ENCODE measurements at places on chromosomes 11 and 22.

- no peak for DNase-seq
Observed at GRCh38 chr11:45859661-45860140, 12.4 kb downstream of the CRY2 start.

GRCh38 chr11:19957294-19957943 lies 202.9 kb downstream of the DBX1 start:
- DNase-seq: no peak

DNA sequence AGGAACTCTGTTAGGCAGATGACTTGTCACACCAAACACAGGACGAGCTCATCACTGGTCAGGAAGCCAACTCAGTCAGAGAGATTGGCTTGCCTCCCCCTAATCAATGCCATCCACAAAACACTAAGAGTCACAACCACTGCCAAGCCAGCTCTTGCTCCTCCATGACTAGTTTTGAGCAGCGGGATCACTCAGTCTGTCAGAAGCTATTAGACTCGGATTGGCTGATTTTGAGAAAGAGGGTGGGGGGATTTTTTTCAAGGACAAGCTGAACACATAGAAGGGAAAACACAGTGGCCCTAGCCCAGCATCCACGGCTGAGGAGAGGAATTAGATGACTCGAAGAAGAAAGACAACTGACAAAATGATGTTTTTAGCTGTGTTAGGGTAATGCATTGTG lies 55.9 kb downstream of the SEZ6L start:
- no peak for DNase-seq

- no peak for DNase-seq
Observed at GRCh38 chr11:91174734-91175133, 951.9 kb upstream of the CHORDC1 start.

GRCh38 chr11:1644601-1645356 lies 15.2 kb downstream of the KRTAP5-5 start:
- DNase-seq: no peak

DNA sequence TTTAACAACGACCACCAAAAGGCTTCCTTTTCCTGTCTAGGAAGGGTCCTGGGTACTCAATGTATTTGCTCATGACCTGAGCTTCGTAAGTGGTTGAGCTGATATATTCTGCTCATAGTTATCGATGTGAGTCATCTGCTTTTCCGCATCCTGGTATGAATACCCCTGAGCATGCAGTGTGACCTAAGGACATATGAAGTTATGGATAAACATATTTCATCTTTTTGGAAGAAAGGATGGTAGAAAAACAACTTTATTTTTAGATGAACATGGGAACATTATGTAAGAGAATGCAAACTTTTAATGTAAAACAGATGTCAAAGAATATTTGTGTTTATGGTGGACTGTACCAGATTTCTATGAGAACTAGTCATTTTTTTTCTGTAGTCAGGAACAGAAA lies 28.4 kb downstream of the TRPC6 start:
- no peak for DNase-seq

DNA sequence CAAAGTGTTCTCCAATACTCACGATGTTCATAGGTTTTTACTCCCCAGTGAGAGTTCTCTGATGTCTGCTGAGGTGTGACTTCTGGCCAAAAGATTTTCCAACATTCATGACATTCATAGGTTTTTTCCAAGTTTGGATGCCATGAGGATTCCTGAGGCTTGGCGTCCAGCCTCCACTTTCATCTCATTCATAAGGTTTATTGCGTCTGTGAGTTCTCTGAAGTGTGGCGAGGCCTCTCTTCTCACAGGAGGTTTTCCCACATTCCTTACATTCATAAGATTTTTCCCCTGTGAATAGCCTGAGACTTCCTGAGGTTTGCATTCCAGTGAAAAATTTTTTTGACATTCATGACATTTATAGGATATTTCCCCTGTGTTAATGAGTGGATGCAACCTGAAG lies 1014.1 kb downstream of the LRRC4C start:
- no peak for DNase-seq

- no peak for DNase-seq
Observed at GRCh38 chr11:102223859-102224258, 93.4 kb upstream of the BIRC3 start.

GRCh38 chr11:63165706-63166310 lies 21.8 kb upstream of the SLC22A24 start:
- no peak for DNase-seq

DNA sequence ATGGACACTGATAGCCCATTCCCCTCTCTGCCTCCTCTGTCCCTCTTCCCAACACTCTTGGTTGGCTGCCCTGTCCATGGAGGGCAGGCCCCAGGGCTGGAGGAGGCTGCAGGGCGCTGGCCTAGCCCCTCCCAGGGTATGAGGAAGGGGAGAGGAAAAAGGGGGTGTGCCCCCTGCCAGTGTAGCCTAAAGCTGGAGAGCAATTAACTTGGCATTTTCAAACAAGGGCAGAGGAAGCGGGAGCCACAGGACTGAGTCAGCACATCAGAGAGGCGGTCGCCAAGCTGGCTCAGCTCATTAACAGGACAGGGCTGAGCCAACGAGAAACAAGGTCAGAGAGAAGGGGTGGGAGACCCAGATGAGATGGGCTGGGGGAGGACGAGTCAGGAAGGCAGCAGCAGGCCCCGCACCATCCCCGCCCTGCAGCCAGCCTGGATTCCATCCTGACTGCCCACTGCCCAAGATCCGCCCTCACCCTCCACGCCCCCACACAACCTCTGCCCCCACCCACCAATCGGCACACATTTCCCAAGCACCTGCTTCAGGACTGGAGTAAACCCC lies 76.3 kb downstream of the BUD13 start:
- DNase-seq: no peak

GRCh38 chr22:36399472-36399778 lies 11.7 kb upstream of the MYH9 start:
- no peak for DNase-seq

DNA sequence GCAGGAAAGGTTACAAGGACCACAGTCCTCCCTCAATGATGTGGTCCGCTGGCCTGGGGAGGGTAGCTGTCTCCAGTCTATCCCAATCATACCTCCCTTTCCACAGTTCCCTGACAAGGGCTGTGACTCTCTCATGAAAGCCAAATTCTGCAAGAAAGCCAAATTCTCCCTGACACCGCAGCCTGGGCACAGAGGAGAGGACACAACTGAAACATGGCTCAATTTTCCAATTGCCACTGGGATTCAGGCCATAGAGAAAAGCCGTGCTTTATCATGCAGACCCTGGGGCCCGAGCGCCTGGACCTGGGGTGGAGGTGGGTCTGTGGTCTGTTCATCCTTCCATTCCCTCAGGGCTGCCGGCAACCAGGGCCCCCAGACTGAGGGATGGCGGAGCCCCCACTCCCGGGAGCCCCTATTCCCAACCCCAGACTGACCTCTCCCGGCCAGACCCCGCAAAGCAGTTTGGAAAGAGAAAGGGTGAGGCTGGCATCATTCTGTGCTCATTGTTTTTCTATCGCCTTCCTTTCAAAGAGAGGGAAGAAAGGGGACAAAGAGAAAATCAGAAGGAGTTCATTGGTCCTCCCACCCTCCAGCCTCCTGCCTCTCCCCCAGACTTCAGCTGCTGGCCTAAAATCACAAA lies 239.5 kb downstream of the BUD13 start:
- DNase-seq: no peak

- DNase-seq: no peak
Observed at GRCh38 chr11:1106387-1106786, 31.7 kb downstream of the MUC2 start.

DNA sequence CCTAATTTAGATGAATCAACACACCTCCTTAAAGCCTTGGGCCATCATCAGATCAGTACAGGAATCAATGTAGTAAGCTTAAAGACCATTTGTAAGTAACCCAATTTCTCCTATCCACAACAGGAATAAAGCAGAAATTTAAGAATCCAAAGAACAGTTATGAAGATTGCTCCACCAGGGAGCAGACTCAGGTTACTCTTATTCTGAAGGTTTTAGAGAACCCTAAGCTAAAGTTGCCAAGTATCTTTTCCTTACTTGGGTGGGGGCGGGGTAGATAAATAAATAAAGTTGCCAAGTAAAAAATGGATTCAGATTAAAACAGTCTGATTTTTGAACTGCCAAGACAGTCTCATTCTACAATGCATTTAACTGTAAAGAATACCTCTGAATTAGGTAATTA lies 18.1 kb downstream of the CKAP5 start:
- no peak for DNase-seq

DNA sequence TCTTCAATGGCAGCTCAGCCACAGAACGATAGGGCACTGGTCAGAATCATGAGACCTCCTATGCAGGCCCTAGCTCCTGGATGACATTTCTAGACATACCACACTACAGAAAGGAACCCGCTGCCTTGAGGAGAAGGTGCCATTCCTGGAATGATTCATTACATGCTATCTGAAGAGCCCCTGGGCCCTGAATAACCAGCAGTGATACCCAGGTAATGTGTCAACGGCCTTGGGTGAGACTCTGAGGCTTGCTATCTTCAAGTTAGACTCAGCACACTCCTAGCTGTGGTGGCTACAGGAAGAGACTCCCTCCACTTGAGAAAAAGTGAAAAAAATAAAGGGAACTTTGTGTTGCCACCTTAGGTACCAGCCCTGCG lies 161.2 kb upstream of the GRIA4 start:
- DNase-seq: no peak

GRCh38 chr11:134613646-134614045 lies 201.6 kb upstream of the B3GAT1 start:
- DNase-seq: no peak

DNA sequence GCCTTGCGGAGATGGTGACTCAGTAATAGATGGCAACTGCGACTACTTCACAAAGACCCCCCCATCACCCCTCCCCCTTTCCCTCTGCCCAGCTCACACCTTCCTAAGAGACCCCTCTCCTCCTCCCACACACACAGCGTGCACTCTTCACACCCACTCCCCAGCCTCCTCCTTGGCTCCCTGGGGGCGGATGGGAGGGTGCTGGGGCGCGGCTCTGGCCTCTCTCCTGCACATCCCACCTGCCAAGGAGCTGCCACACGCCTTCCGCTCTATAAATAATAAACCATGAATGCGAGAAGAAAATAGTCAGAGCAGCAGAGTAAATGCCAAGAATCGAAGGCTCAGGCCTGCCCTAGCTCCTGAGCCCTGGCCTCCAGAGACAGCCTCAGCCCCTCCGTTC lies 4.5 kb downstream of the P2RX3 start:
- DNase-seq: no peak

DNA sequence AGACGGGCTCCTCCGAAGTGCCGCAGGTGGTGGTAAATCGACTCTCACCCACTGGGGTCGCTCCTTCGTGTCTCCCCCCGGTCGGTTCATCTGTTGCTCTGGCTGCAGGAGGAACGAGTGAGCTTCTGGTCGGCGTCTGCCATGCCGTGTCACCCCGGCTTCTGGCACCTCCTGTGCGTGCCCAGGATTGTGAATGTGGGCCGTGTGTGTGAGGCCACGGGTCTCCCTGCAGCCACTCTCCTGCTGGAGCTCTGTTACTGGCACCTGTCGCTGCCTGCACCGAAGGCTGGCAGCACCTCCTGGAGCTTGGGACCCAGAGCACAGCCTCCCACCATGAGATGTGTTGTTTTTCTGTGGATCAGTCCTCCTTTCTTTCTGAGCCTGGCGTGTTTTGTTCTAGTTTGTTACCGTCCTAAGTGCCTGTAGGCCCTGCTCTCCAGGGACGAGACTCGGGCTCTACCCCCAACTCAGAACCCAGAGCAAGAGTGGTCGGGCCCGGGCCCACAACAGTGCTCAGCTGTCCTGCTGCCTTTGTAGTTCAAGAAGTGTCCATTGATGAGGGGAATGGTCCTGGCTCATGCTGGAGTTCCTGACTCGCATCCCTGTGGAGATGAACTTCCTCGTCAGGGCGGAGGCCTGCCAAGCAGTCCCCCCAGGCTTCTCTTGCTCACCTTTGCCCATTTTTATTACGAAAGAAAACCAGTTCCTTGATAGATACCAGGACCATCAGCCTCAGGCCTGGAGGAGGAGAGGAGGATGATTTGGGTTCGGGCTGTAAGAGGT lies 66.6 kb downstream of the MED15 start:
- no peak for DNase-seq

- DNase-seq: no peak
Observed at GRCh38 chr11:75063741-75064314, 32.8 kb downstream of the OR2AT4 start.

- DNase-seq: no peak
Observed at GRCh38 chr11:98411777-98412176, 609.0 kb upstream of the CNTN5 start.

DNA sequence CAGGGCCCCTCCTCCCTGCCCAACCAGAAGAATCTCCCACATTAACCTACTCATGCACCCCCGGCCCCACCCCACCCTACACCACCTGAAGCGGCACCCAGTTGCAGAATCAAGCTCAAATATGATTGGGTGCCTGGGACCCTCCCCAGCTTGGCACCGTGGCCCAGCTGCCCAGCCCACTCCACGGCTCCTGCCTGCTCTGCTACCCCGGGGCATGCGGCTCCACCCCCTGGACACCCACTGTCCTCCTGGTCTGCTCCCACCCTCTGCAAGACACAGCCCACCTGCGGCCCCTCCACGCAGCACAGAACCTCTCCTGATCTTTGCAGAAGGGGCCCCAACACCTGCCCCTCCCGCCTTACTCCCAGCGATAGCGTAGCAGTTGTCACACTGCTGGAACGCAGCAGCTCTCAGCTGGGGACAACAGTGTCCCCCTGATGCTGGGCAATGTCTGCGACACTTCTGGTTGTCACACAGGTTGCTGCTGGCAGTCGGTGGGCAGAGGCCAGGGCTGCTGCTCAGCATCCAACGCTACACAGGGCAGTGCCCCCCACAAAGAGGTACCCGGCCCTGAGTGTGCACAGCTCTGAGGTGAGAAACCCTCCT lies 32.0 kb upstream of the TESMIN start:
- DNase-seq: no peak

DNA sequence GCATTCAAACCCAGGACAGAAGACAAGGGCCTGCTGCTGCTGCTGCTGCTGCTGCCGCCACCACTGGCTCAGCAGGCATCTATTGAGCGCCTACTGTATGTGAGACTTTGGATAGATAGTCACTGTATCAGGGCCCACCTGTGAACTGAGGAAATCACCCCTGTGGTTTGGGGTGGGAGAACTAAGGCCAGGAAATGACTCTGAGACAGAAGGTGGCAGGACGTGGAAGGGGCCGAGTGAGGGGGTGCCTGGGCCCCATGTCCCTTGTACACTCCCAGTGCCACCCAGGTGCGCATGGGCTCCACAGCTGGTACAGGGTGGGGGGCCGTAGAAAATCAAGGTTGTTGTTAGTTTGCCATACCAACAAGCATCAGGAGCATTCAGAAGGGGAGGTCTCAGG lies 50.6 kb downstream of the ARHGAP8 start:
- DNase-seq: no peak

GRCh38 chr11:91373497-91373896 lies 851.1 kb upstream of the FAT3 start:
- no peak for DNase-seq

- DNase-seq: no peak
Observed at GRCh38 chr11:72231396-72232259, 7.1 kb downstream of the INPPL1 start.

- peak; percentile 1 for DNase-seq
Observed at GRCh38 chr11:121367001-121367843, 74.7 kb downstream of the SC5D start.

GRCh38 chr22:38793721-38794466 lies at the start of gene DNAL4:
Gene DNAL4 (minus strand): TSS chr22:38794143. CDS start chr22:38782731, 11,412 bp downstream.
- DNase-seq: peak; percentile 83

Measured in activated CD8-positive, alpha-beta memory T cell treated with anti-CD3 and anti-CD28 coated beads for 4 hours (primary cell).